ENCODE measurements at places on chromosomes 6 and 20.

- DNase-seq: no peak
Measured at GRCh38 chr6:117600008-117600743, 2.1 kb downstream of the GOPC start.

GRCh38 chr6:121522265-121522664 lies 86.8 kb downstream of the GJA1 start:
- DNase-seq: no peak

DNA sequence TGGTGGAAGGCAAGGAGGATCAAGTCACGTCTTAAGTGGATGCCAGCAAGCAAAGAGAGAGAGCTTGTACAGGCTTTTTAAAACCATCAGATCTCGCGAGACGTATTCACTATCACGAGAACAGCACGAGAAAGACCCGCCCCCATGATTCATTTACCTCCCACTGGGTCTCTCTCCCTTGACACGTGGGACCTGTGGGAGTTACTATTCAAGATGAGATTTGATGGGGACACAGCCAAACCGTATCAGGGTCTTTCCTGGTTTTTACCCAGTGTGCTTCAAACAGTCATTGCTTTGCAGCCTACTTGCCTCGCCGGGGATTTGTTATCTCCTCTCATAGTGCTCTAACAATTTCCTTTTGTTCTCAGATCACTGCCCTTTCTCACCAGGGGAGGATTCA lies 108.2 kb downstream of the UST start:
- no peak for DNase-seq

DNA sequence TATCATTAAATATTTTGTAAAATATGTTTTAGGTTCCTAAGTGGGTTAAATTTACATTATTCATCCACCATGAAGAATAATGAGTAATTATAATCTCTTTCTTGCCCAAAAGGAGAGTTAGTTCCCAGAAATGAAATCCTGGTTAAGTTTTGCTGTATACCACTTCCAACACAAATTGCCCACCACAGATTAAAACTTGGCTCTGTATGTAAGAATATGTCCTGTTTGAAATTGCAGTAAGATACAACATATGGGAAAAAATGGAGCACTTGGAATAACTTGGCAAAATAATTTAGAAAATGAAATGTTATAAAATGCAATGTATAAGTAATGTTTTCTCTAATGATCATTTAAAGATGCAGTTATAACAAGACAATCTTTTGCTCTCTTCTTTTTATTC lies 64.3 kb upstream of the GJE1 start:
- no peak for DNase-seq

DNA sequence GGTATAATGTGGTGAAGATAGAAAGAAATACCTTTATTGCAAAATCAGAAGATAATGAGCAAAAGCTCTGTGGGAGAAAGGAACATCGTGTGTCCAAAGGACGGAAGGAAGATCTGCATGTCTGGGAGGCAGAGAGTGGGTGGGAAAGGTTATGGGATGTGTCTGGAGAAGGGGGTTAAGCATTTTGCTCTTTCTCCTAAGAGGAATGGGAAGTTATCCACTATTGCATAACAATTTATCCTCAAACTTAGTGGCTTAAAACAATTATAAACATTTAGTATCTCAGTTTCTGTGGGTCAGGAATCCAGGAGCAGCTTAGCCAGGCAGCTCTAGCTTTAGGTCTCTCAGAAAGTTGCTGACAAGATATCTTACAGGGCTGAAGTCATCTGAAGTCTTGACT lies 229.1 kb upstream of the CITED2 start:
- no peak for DNase-seq
